NCI-H1417 (cell line): ENCODE measurements at places on chromosomes 2 and 18.

DNA sequence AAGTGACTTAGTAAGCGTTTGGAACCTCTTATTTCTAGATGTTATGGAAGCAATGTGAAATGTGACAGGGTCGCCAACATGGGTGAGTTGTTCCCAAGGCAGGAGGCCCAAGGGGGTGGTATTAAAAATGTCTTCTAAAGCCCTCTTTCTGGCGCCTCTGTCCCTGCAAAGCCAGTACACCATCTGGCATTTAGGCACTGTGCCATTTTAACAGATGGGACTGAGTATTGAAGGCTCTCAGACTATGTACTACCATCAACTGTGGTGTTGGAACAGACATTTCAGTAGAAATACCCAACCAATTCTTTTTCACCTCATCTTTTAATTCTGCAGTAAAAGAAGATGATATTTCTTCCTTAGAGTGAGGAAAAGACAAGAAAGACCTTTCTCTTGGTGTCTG, 384.5 kb upstream of the MMADHC start:
- no peak for DNase-seq

DNA sequence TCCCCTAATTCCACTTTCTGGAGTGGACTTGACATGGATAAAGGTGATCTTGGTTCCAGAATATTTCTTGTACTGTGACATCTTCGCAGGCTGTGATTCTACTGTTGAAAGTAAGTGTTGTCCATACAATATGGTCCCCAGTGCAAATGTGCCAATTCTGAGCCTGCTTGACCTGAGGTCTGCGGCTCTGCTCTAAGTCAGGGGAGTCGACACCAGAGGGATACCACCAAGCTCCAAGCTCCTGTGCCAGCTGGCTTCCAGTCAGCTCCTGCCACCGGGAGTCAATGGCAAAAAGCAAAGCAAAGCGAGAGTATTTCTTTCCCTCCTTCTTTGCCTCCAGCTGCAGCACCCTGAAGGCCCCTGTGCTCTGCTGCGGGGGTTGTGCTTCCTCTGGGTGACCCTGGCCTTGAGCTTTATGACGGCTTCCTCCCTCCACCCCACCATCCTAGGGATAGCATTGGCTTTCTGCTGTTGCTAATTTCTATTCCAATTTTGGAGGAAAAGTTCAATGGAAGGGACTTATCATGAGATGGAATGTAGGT, 50.4 kb downstream of the SLC35F5 start:
- no peak for DNase-seq

DNA sequence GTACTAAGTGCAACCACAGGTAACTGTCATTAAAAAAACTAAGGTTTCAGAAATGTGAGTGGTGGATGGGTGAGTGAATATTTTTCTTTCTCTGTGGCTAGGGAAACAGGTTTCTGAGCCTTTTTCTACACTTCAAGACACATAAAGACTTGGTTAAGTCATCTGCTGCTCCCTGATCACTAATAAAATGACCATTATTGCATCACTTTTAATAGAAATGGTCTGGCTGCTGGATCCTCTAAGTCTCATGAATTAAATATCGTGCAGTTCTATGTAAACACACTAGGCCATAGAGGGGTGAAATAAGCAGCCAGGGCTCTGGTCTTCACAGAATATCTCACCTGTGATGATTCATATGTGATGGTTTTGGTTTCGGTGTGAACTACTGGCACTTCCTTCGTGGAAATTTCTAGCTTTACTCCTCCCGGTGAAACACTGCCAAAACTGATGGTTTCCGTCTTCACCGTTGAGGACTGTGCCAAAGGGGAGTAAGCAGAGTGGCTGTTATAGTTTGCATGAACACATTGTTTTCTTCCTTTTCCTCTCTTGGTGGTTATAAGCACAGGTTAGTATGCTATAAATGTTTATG, 100.4 kb upstream of the ZBTB14 start:
- DNase-seq = no peak

DNA sequence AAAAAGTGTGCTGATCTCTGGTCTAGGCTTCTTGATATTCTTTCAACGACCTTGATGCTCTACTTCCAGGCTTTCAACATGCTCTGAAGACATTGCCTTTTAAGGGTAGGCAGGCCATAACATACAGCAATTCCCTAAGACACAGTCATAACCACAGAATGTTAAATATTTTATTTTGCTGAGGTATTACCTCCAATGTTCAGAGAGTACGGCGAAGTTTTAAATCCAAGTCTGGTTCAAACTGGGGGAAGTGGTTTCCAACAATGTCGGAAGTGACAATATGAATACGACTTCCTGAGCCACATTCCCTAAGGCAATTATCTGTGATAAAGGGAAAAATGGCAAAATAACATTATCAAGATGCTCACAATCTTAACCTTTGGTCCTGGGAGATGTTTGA, 1077.9 kb upstream of the PIK3C3 start:
- no peak for DNase-seq

DNA sequence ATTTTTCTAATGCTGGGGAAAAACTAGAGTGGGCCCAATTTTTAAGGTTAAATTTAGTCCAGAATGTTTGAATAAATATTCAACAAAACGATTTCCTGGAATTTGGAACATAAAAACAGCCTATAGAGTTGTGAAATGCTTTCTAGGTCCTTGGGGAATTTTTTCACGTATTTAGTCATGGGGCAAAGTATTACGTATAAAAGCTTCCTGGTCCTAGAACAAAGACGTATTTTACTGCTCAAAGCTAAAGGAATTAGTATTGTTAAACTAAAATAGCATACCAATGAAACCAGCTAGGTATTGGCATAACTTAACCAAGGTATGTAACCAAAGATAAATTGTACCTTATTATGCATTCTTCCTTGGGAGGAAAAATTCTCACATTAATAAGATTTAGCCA, 1.6 kb downstream of the SESTD1 start:
- no peak for DNase-seq

GRCh38 chr2:201320701-201321100, 36.4 kb downstream of the FLACC1 start:
- no peak for DNase-seq

- DNase-seq = no peak
Measured at GRCh38 chr18:75784390-75784789, 356.9 kb upstream of the SMIM21 start.

DNA sequence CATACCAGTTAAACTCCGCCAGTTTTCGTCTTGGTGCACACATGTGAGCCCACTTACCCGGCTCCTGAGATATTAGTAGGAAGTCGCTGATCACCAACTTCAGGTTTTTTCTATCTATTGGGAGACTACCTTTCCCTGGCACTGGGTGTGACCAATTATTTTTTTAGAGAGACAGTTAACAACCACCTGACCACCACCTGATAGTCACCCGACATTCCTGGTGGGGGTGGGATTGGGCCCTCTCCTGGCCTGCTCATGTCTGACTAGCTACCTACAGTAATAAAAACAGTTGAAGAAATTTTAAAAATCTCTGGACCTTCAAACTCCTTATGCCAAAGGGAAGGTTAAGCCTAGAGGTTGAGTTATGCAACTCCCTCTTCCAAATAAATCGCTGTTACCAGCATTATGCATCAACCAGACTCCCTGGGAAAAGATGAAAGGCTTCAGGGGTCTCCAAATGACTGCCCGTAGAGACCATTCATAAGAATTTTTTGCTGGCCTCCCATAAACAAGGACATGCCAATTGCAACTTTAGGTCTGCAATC, 27.8 kb downstream of the CREG2 start:
- DNase-seq = no peak

DNA sequence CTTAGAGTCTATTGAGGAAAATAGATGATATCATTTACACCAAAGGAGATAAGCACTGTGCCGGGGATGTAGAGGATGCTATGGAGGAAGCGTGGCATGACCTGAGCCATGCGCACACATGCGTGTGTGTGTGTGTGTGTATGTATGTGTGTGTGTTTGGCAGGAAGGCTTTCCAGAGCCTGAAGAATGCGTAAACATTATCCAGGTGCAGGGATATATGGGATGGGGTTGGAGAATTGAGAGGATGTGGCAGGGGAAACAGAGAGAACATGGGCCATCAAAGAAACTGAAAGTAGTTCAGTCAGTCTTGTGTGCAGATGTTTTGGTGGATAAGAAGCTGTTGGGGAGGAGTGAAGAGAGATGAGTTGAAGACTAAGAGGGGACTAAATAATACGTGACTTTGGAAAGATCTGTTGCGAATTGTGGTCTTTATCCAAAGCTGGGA, 9.3 kb upstream of the STAT1 start:
- DNase-seq = no peak

DNA sequence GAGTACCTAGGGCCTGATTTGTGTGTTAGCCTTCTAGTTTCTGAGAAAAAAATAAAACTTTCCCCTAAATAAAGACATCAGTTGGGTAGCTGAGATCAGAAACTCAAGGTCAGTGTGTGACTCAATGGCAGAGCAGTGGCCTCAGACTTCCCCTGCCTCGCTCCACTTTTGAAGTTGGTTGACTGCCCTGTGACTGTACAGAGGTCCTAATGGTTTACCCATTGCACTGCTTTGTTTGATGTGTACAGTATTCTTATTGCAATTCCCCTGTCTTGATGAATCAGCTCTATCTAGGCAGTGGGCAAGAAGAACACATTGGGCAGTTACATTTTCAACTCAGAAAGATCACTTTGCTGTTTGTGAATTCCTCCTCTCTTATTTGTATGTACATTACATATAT, 315.7 kb downstream of the KCNS3 start:
- DNase-seq = no peak

DNA sequence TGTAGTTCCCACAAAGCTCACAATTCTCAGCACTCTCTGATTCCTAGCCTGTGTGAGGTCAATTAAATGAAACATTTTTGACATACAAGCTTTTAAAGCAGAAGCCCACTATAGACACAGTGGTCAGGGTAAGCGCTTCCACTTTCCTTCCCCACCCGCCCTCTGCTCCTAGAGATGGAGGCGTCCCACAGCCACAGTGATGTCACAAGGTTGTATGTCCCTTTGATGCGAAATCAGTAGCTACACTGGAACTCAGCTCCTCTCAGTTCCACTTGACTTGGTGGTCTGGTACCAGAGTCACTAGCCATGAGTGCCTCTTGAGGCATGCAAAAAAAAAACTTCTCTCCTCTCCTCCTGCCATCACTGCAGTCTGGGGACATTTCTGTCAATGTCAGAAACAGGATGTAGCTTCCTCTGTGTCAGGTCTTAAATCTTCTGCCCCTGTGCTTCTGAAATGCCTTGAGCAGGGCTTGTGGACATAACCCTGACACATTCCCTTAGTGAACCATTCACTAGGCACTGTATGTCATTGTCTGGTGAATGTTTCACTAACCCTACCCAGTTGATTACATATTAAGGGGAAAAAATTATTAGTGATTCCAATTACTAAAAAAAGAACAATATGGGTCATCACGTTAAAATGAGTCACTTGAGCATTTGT, 7.8 kb downstream of the SULT1C4 start:
- no peak for DNase-seq

- DNase-seq = no peak
Measured at GRCh38 chr18:70355620-70356385, 67.0 kb downstream of the SOCS6 start.

DNA sequence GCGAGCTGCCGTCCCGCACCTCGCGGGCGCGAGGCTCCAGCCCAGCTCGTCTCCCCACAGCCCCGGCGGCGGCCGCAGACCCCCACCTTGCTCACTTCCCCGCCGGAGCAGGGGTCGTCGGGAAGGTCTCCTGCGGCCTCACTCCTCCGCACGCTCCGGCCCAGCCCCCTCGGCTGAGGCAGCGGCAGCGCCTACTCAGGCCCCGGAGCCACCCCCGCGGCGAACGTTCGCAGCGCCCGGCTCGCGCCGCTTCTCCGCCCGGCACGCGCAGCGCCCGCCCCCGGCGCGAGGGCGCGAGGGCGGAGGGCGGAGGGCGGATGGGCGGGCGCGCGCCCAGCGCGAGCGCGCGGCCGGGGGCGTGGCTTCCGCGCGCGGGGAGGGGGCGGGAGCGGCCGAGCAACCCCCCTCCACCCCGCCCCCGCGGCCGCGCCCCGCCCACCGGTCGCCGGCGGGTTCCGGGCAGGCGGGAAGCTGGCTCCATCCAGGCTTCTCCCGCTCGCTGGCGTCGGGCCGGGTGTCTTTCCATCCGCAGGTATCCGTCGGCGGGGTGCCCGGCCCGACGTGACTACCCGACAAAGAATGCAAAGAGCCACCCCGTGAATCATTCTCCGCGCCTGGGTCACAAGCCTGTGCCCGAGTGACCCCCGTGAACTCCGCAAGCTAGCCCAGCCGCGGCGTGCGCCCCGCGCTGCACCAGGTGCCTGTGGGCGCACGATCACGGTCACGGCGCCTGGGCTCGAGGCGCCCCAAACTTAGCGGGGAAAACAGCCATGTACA, at the start of gene DTNB:
DTNB (minus strand) TSS at position 278 of the 777 bp plus-strand sequence. CDS start 20,917 bp downstream, outside the sequence.
- DNase-seq = peak; percentile 91

GRCh38 chr18:12301263-12302005, 6.6 kb upstream of the TUBB6 start:
- no peak for DNase-seq

GRCh38 chr2:8285081-8285480, 396.8 kb upstream of the ID2 start:
- no peak for DNase-seq

GRCh38 chr2:124647245-124647644, 622.2 kb downstream of the CNTNAP5 start:
- no peak for DNase-seq

DNA sequence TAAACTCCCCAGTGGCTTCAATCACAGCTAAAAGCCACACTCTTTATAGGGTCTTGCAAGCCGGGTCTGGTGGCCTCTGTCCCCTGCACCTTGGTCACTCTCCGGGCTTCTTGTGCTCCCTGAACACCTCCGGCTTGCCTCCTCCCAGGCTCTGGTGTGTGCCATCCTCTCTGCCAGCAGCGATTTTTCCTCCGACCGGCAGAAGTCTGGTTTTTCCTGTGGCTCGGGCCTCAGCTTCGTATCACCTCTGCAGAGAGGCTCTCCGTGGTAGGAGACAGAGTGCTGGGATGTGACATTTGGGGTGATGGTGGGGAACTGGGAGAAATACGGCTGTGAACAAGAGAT, 58.8 kb upstream of the HPCAL1 start:
- no peak for DNase-seq

DNA sequence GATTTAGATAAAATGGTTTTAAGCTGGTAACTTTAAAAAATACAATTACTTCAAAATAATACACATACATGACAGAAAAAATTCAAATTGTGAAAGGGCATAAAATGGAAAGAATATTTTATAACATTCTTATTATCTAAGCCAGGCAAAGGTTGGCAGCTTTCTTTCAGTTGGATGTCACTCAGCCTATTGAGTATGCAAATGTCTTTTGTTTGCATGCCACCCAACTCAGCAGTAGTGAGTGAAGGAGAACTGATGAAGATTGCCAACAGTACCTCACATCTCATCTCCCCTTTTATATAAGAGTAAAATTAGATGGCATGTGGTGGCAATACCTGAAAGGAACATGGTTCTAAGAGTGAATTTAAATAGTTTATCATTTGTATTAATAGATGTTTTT, 24.8 kb downstream of the BMPR2 start:
- no peak for DNase-seq

DNA sequence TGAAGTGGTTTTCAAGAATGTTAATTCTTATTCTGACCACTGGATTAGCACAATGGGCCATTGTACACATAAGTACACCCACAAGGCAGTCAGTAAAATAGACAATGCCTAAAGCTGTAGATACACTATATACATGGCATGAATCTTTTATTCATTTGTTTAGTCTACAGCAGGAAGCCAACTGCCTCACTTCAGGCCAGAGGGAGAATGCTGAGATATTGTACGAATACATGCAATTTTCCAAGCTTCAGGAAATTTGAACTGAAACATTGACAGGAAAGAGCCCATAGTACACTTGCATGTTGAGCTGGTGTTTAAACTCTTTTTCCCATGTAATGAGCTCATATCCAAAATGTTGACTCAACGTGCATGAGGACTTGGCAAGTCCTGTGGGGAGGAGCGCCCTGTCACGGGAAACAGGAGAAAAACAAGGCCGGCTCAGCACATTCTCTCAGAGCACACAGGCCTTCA, 111.6 kb upstream of the CYP1B1 start:
- peak; percentile 49 for DNase-seq

- no peak for DNase-seq
Measured at GRCh38 chr18:22322243-22322691, 95.4 kb downstream of the CTAGE1 start.
